ENCODE measurements at places on chromosomes 16 and 17.
A peak's percentile ranks its signal among the peaks of the same experiment; 100 is the strongest.

- DNase-seq, result peak; percentile 32
Observed at GRCh38 chr16:50038286-50038685, 13.3 kb downstream of the CNEP1R1 start.

GRCh38 chr17:29257756-29258155 is 11.1 kb downstream of the CRYBA1 start:
- peak; percentile 87 for DNase-seq

DNA sequence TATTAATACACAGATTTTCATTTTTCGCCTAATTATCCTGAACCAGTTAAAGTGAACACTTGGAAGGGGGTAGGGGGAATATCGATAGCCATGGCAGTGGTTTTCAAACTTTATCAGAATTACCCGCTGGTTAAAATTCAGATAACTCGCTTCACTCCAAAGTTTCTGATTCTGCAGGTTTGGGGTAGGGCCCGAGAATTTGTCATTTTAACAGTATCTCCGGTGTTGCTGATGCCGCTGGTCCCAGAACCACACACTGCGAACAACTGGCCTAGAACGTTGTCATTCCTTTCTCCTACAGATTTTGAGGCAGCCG is 313 bp upstream of the NSRP1 start:
- no peak for DNase-seq

GRCh38 chr16:4208341-4208751 is 33.5 kb downstream of the SRL start:
- DNase-seq, result no peak

DNA sequence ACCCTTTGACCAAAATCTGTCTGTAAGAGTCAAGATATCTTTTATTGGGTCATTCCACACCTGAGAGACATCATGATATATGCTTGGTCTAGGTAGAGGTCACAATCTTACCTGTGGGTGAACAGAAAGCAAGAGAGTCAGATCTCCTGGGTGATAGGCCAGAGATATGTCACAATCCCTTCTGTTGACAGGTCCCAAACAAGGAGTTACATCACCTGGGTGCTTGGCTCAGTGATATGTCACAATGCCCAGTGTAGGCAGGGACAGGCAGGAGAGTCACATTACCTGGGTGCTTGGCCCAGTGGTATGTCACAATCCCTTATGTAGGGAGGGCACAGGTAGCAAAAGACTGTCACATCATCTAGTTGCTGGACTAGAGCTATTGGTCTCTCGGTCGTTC is 1991.2 kb downstream of the TP53TG3F start:
- no peak for DNase-seq

GRCh38 chr17:47875011-47875985 is 20.7 kb upstream of the SP2 start:
- no peak for DNase-seq

- DNase-seq, result no peak
Observed at GRCh38 chr16:30757316-30757715, 4.5 kb downstream of the CFAP119 start.

- DNase-seq, result no peak
Observed at GRCh38 chr16:17084130-17084529, 386.6 kb downstream of the XYLT1 start.

DNA sequence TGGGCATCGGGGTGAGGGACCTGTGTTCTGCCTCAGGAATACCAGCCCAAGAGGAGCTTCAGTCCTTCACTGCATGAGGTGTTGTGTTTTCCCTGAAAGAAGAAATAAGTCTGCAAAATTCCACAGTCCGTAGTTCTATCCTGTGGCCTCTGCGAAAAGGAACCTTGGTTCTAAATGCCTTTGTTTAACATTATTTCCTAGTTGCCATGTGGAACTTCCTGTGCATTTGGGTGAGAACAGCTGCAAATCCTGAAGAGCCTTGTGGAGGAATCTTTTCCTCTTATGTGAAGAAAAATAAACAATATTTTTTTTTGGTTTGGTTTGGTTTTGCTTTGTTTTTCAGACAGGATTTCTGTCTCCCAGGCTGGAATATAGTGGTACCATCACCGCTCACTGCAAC is 9.8 kb downstream of the PSKH1 start:
- DNase-seq, result no peak

DNA sequence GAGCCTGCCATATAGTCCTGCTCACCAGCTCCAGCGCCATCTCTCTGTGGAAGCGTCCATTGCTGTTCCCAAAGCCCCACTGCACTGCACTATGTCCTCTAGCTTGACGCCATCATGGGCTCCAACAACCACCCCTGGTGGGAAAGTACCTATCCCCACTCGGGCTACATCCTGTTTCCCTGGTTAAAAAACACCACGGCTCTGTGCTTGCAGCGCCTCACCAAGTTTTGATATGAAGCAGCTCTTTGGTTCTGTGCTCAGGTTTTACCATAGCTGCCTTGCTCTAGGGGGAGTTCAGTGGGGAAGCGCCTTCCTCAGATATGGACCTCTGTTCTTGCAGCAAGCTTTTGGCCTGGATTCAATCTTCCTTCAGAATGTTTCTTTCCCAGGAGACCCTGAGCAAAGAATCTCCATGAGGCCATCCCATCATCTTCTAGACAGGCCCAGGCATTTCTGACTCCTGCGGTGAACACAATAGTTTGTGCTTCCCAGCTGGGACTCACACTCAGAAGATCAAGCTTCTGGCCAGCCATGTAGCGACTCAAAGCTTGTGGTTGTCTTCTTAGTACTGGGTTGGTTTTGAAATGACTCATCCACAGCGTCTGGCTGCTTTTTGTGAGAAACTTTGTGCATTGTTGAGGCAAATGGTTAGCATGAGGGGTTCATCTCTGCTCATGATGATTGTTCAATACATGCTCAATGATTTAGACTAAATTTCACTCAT is 39.5 kb downstream of the DYNLRB2 start:
- peak; percentile 6 for DNase-seq

DNA sequence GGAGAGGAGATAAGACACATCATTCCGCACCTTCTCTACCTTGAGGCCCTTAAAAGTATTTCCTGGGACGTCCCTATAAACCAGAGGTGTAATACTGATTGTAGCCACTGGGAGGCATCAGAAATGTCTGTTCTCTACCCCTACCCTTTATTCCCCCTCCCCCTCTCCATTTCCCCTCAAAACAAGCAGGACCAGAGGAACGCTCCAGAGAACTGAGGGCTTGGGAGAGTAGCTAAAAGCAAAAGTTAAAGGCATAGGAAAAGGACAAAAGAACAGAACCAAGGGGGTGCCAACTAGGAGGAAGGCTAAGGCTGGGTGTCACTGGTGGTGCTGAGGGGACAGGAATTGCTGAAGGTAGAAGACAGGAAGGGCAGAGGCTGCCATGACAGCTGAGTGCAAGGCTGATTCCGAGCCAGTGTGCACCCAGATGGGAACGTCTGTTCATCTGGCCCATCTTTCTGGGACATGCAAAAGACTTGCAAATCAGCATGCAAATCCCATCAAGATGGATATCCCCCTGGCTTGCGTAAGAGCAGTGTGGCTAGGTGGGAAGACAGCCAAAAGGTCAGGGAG is 6.7 kb downstream of the CAMTA2 start:
- DNase-seq, result peak; percentile 61

GRCh38 chr17:49071106-49071505 is 61.5 kb upstream of the B4GALNT2 start:
- DNase-seq, result no peak

- no peak for DNase-seq
Observed at GRCh38 chr17:55829995-55830612, 79.3 kb downstream of the PCTP start.

DNA sequence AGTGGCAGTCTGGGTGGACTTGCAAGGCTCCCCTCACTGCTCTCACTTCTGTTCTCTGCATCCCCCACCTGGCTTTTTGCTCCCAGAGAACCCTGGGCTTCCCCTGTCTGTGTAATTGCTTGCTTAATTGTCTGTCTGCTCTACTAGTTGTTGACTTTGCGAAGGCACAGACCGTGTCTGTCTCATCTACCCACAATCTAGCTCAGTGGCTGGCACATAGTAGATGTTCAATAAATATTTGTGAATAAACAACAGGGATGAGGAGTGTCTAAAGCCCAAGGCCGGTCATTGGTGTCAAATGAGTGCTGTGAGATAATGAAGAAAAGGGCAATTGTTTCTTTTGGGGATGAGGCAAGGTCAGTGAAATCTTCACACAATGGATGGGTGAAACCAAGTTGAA is 2.8 kb upstream of the SEZ6 start:
- DNase-seq, result no peak

DNA sequence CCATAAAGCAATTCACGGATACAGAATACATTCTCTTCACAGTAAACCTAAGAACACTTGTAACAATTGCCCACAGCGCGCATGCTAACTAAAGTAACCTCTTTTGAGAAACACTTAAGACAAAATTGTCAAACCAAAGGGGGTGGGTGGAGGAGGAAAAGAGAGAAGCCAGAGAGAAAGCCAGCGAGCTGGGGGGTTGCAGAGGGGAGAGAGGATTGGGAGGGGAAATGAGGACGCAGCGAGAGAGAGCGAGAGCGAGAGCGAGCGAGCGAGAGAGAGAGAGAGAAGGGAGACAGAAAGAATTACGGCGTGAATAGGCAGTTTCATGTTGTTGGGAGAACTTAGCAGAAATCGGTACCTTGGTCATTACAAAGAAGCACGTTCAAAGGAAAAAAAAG is 1.6 kb upstream of the HOXB7 start:
- DNase-seq, result no peak

- DNase-seq, result peak; percentile 8
Observed at GRCh38 chr16:9225527-9226316, 134.3 kb downstream of the HAPSTR1 start.

GRCh38 chr16:17476414-17477259 is 5.9 kb upstream of the XYLT1 start:
- peak; percentile 41 for DNase-seq

All from inflammatory macrophage treated with lipopolysaccharide for 4 hours (primary cell).